ENCODE measurements at places on chromosomes 7 and 10.

DNA sequence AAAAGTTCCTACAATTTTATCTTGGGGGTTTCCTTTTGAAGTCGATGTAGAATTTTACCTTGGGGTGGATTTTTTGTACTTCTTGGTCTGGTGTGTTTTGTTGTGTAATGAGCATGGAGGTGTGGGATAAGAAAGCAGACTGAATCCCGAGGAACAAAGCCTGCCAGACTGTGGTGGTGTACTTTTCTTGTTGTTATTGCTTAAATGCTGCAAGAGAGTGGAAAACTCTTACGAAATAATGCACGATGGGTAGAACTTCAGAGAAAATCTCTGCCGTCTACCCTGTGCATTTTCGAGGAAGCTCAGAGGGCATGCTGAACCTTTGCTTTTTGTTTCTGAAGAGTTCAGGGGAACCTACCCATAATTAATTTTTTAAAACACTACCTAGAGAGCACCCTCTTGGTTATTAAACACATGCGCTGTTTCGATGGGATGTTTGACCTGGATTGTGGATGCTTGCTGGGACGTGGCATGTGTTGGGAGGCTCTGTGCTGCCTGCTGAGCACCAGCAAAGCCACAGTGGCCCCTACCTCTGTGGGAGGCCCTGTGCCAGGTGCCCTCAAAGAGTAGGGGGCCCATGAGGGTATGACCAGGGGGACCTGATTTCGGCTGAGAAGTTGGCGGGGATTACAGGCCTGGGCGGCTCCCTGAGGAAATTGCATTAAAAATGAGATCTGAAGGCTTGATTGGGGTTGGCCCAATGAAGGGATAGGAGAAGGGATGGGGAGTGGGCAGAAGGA, 94.1 kb downstream of the TCF7L2 start:
- DNase-seq = no peak

DNA sequence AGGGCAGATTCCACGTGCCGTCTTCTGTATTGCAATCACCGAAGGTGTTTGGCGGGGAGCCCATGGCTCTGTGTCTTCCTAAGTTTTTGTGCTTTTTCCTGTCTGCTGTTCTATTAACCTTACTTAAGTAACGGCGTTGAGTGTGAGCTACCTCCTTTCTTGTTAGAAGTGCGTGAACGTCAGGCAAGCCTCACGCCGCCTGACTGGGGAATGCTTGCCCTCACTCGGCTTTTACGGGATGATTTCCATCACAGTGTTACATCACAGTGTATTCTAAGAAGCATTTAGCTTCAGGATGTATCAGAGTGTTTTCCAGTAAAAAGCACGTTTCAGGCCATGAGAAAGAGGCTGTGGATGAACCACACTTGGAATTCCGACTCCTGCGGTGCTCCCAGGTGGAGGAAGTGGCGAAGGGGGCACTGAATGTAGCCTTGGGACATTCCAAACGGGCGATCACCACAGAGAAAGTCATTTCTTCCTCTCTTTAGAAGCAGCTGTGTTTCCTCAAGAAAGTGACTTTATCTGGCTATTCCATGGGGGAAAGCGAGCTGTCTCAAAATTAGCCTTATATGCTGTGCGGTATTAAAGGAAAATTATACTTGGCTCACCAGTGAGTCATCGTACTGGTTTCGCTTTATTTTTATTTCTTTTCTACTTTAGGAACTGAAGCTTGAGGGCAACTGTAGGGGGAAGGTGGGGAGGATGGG, 290.7 kb downstream of the KLF6 start:
- no peak for DNase-seq

- no peak for DNase-seq
Measured at GRCh38 chr7:72386118-72386517, 26.0 kb downstream of the CALN1 start.

DNA sequence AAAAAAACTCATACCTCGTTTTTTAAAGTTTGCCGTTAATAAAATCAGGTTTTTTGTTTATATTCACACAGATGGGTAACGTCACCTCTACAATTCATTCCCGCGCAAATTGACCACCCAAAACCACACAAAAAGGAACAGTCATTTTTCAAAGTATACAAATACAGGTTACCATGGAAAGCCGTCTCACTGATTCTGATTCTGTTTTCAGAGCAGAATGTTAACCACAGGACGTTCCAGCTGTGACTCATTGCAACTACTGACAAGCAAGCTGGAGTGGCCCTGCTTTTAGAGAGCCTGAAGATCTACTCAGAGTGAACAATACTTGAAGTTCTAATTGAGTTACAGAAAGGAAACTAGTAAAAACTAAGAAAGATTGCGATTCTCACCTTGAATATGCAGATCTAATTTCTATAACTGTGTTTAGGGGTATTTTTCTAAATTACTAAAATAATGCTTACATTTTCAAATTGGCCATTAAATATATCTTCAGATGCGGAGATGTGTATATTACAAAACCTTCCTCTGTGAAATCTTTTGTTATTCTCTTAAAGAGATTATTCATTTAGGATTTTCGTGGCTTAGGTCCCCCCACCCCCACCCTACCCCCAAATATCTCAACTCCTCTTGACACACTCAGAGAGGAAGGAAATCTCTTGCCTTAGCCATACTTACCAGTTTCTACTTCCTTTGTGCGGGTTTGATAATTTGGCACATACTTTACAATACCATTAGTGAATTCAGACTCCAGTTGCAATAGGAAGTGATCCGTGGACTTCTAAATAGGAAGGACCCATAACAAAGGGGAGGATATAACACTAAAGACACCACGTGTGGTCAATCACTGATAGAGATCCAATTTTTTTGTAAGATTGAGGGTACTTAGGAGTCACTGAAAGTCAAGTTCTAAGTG, 106.0 kb downstream of the CUBN start:
- DNase-seq = peak; percentile 77

- DNase-seq = no peak
Measured at GRCh38 chr7:74190259-74190658, 16.1 kb downstream of the EIF4H start.

- DNase-seq = no peak
Measured at GRCh38 chr10:7986851-7987250, 67.6 kb upstream of the GATA3 start.

GRCh38 chr7:30172451-30172850, 37.7 kb downstream of the MTURN start:
- no peak for DNase-seq

DNA sequence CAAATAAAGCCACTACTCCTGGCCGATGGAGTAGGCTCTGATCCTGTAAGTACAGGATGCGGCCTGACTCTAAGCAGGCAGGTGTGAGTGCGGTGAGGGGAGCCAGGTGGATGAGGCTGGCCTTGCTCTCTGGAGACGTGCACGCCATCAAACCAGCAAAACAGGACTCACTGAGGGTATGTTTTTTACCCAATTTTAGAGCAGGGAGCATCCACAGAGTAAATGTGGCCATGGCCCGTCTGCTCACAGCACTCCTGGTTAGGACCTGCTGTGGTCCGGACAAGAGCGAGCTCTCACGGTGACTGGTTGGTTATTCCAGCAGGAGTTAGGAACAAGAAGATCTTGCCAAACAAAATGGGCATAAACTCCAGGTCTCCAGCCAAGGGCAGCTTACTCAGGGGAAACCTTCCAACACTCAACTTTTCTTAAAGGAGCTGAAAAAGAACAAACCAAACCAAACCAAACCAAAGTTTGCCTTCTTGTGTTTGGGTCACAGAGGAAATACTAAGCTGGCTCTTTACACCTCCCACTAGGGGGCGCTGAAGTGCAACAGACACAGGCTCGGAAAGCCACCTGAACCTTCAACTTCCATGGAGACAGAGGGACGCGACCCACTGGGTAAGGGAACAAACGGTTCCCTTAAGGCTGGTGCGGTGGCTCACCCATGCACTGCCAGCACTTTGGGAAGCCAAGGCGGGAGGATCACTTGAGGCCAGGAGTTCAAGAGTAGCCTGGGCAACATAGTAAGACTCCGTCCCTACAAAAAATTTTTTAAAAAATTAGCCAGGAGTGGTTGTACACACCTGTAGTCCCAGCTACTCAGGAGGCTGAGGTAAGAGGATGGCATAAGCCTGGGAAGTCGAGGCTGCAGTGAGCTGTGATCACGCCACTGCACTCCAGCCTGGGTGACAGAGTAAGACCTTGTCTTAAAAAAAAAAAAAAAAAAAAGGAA, 122.4 kb downstream of the CLEC2L start:
- DNase-seq = peak; percentile 61

DNA sequence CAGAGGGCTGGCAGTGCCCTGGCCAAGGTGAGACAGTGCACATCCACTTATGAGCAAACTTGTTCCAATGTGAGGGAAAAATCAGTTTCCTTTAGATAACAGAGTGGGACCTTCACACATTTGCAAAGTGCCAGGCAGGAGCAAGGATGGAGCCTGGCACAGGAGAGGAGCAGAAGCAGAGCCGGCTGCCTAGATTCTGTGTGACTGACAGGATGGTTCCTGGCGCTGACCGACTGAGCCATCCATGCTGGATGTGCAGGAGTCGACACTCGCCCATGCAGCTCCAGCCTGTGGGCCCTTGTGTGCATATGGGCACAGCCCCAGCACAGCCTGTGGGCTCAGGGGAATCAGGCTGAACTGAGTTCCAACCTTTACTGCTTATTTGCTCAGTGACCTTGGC, 346.5 kb downstream of the GRID1 start:
- DNase-seq = no peak

- no peak for DNase-seq
Measured at GRCh38 chr10:32981760-32982159, 23.7 kb upstream of the ITGB1 start.

- no peak for DNase-seq
Measured at GRCh38 chr10:81116201-81116600, 578.5 kb downstream of the SH2D4B start.

- no peak for DNase-seq
Measured at GRCh38 chr7:50227726-50228125, 76.8 kb upstream of the IKZF1 start.

DNA sequence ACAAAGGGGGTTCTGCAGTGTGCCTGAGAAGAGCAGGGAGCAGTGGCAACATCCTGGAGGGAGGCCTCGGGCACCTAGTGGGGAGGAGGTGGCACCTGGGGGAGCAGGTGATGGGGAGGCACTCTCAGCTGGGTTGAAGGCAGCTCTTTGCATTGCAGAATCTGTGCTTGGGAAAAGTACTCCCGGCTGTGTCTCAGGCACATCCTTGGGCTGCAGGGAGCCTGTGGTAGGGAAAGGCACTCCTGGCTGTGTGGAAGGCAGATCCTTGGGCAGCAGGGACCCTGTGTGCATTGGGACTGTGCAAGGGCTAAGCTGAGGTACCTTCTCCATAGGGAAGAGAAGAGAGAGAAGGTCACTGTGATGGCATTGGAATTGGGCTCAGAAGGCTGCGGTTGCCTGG, 52.8 kb upstream of the ANTXRL start:
- DNase-seq = no peak

DNA sequence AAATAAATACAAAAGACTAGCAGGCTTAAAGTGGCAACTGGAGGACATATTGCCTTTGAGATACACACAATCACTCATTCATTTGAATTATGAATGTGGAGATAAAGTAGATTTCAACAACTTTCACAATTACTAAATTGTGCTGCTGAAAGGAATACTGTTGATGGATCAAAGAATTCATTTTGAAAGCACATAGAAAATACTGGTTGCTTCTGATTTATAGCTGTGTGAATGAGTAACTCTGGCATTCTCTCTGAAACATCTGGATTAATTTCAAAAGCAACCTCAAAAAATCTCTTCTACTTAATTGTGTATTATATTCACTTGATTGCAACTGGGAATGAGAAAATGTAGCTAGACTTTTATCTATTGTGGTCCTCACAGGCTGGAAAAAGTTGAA, 397.6 kb downstream of the THSD7A start:
- no peak for DNase-seq
